ENCODE measurements at places on chromosomes 4 and X.

DNA sequence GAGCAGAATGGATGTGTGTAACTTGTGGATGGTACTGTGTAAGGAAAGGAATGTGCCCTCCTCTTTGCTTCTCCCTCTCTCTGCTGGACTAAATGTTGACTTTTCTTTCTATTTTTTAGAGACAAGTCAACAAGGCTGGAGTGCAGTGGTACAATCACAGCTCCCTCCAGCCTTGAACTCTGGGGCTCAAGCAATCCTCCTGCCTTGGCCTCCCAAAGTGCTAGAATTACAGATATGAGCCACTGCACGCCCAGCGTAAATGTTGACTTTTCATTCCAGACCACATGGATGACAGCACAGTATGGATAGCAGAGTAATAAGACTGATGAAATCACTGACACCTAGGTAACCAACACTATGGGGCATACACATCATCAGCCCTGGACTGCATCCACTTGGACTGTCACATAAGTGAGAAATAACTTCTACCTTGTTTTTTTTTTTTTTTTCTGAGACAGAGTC is 5.1 kb upstream of the RPS3A start:
- H3K27ac ChIP-seq = no peak overlapping the region
- H3K36me3 ChIP-seq = no peaks in the 10 kb centered on the region
- no peak overlapping the region for H3K4me3 ChIP-seq
- H3K27me3 ChIP-seq = peaks cover 5% of the 10 kb centered on the region

DNA sequence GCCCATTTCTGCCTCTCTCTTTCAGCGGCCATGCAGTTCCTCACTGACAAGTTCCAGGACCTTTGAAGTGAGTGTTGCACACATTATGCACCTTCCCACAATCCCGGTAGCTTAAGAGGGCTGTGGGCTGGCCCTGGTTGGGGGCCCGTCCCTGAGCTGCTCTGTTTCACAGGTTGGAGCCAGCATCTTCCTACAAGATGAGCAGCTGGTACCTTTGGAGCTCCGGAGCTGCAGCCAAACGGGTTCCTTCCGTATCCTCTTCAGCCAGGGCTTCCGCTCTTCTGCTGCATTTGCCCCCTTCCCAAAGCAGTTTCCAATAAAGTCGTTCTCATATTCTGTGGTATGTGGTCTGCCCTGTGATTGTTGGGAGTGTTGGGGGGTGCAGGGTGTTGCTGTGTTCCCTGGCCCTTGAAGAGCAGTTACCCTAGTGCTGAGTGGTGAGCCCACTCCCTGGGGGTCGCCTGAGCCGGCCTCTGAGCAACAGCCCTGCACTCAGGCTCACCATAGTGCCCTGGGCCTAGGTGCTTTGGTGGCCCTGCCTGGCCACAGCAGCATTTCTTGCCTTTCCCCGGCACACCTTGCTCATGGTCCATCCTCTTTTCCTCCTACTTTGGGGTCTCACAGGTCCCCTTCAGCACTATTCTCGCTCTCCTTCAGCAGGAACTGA is 60.4 kb downstream of the CXorf49B start:
- no peak for ATAC-seq
- no peaks in the 10 kb centered on the region for H3K27me3 ChIP-seq
- no peak overlapping the region for H3K27ac ChIP-seq
- H3K4me1 ChIP-seq = no peaks in the 10 kb centered on the region

DNA sequence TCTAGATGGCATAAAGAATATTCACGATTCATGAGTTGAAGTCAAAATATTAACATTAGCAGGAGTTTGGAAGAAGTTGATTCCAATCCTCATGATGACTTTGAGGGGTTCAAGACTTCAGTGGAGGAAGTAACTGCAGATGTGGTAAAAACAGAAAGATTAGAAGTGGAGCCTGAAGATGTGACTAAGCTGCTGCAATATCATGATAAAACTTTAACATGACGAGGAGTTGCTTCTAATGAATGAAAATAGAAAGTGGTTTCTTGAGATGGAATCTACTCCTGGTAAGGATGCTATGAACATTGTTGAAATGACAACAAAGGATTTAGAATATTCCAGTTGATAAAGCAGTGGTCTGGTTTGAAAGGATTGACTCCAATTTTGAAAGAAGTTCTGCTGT is 70.1 kb upstream of the TMLHE start:
- H3K4me3 ChIP-seq = no peak overlapping the region
- no peak for ATAC-seq
- H3K27me3 ChIP-seq = no peaks in the 10 kb centered on the region

GRCh38 chr4:6420972-6421371 is 51.4 kb downstream of the PPP2R2C start:
- no peaks in the 10 kb centered on the region for H3K4me1 ChIP-seq
- peaks cover 41% of the 10 kb centered on the region for H3K27me3 ChIP-seq
- no peak overlapping the region for H3K4me3 ChIP-seq
- H3K36me3 ChIP-seq = no peaks in the 10 kb centered on the region
- ATAC-seq = no peak

GRCh38 chr4:170949084-170949483 is 859.3 kb upstream of the AADAT start:
- no peak overlapping the region for H3K4me3 ChIP-seq
- H3K27ac ChIP-seq = no peak overlapping the region
- no peaks in the 10 kb centered on the region for H3K27me3 ChIP-seq
- ATAC-seq = no peak
- H3K4me1 ChIP-seq = no peaks in the 10 kb centered on the region

Data from gastroesophageal sphincter (tissue), 4 donors.